ENCODE measurements at places on chromosomes 2 and 18.
A peak's percentile ranks its signal among the peaks of the same experiment; 100 is the strongest.

DNA sequence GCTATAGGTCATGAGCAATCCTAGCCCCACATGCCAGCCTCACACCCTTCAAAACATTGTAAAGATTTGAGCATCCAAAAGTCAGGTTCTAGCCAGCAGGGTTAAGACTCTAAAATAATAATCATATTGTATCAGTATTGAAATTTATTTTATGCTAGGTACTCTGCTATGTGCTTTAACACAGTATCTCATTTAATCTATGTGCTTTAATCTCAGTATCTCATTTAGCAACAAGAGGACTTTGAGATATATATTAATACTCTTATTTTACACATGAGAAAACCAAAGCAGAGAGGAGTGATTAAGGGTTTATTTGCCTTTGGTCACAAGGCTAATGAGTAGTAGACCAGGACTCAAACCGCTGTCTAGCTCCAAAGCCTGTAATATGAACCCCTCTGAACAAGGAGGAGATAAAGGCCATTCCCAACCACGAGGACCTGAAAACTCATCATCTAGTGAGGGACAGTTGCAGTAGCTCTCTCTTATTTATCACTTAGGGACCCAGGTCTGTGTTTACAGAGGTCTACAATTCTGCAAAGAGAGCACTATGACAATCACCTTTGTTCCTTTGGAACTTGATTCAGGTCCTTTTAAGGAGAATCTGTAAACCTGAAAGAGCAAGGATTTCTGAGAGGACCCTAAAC lies 116.5 kb upstream of the SERTAD2 start:
- DNase-seq: no peak

- no peak for DNase-seq
Observed at GRCh38 chr2:18540872-18541271, 19.6 kb downstream of the RDH14 start.

GRCh38 chr2:26184121-26184520 lies 11.2 kb downstream of the GAREM2 start:
- no peak for DNase-seq

- DNase-seq: no peak
Observed at GRCh38 chr2:79580175-79580574, 67.3 kb downstream of the CTNNA2 start.

GRCh38 chr2:103264058-103264768 lies 502.4 kb downstream of the TMEM182 start:
- no peak for DNase-seq

DNA sequence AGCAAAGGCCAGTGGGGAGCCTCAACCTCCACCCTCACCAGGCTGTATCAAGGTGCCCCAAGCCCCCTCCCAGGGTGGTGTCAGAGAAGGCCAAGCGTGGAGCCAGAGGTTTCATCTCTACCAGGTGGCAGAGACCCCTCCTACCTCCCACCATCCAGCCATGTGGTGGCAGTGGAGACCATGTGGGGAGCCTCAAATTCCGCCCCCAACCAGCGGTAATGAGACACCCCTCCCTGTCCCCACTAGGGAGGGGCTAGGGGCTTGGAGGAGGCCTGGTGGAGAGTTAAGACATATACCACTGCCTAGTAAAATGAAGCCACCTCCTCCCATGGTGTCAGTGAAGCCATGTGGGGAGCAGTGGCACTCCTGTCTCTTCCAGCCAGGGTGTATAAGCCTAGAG lies 24.4 kb upstream of the YPEL5 start:
- DNase-seq: no peak

GRCh38 chr2:133605011-133605765 lies 36.9 kb upstream of the NCKAP5 start:
- DNase-seq: no peak

GRCh38 chr2:198471291-198471690 lies 666.9 kb downstream of the PLCL1 start:
- no peak for DNase-seq

GRCh38 chr2:181183878-181184542 lies 203.6 kb downstream of the UBE2E3 start:
- no peak for DNase-seq

DNA sequence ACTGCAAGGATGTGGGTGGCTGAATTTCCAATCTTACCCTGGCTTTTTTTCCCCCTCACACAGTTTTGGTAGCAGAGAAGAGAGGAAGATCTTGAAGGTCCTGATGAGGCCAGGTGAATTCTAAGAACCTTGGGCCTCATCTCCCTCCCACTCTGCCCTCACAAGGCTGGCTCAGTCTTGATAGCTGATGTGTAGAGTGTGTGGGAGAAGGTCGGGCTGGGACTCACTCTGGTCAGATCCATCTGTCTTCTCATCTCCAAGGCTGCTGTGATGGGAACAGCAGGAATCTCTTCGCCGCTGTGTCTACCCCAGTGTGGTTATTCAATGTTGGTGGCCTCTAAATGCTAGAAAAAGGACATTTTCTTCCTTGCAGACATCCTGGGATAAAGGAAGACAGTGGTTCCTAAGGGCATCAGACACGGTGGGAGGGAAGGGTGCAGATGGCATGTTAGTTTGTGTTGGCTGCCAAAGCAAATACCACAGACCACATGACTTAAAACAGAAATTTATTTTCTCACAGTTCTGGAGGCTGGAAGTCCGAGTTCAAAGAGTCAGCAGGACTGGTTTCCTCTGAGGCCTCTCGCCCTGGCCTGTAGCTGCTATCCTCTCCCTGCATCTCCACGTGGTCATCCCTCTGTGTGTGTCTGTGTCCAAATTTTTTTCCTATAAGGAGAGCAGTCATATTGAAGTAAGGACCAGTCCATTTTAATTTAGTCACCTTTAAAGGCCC lies 37.6 kb upstream of the MGAT4A start:
- DNase-seq: no peak

- no peak for DNase-seq
Observed at GRCh38 chr2:46162329-46163097, 134.7 kb upstream of the EPAS1 start.

DNA sequence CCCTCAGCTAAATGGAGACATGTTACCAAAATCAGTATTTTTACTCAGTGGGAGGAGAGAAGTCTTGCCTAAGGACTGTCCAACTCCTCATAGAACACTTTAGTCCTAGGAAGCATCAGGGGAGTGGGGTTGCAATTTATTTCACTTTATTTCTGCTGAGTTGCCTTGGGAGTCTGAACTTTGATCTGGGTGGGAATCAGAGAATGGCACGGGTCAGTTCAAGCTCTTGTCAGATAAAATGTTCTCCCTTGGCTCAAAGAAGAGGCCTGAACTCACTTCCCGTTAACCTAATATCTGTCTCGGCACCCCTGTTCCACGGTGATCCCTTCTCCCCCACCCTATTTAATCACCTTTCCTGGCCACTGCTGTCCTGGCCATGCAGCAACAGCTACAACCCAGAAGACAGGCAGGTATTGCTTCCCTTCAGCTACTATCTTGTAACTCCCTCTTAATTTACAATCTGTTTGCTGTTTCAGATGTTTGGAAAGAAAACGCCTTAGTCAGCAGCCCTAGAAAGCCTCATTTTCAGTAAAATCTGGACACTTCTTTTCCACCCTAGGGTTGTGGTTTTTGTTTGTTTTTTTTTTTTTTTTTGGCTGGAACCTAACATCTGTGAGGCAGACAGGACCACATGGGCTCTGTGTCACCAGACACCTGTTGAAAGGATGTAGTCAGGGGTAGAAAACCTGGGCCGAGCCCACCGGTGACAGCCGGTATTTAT lies 52.5 kb downstream of the SERTAD2 start:
- DNase-seq: no peak

DNA sequence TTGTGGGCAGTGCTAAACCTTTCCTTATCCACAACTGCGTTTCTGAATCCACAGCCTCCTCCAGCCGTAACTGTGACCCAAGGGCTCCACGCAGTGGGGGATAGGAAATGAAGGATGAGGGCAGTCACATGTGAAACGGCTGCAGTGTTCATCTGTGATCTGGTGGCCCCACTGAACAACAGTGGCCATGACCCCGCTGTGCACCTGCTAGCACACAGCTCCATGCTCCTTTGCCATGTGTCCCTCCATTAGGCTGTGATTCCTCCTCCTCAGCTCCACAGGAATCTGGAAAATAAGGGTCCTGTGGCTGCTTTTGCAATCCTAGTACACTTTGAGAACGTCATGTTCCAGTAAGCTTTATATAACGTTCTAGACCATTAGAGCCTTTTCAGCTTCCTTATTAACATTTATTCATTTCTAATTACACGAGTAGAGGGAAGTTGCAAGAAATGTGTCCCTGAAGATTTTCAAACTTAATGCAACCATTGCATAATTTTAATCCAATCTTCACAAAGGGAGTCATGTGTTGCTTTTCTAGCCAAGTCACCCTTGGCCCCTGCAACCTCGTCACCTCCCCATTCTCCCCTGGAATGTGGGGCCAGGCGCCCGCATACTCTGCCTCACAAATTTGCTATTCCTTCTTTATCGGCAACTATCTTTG lies 7.1 kb upstream of the NAPG start:
- DNase-seq: no peak

- DNase-seq: no peak
Observed at GRCh38 chr2:98020992-98021713, 25.4 kb upstream of the TMEM131 start.

DNA sequence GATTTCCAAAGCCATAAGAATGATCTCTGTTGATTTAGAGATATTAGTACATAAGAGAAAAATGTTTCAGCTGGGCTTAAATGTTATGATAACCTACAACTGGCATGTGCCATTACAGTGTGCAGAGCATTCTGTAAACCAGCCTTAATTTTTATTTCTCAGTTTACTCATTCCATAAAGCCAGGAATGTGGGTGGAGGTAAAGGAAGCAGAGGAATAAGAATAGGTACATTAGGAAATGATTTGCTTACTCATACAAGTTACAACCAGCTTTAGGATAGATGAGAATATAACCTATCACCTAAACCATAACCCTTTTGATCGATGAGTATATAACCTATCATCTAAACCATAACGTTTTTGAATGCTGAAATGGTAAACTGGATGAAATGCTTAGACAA lies 1394.7 kb upstream of the ACVR2A start:
- no peak for DNase-seq

DNA sequence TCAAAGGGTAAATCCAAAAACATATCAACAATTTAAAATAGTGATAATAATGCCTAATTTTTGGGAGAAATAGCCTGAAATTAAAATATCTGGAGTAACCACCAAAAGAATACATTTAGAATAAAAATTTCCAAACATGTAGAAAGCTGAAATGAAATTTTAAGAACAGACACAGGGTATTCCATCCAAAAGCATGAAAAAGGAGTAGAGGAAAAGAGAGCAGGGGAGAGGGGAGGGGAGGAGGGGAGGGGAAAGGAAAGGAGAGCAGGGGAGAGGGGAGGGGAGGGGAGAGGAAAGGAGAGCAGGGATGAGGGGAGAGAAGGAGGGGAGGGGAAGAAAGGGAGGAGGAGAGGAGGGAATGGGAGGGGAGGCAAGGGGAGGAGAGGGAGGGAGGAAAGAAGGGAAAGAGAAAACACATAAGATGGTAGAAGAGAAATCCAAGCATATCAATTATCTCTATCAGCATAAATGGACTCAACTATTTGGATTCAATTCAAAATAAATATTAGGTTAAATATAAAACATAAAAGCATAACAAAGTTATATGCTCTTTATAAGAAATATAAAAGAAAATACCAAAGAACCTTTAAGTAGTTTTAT lies 141.1 kb downstream of the ZNF385B start:
- DNase-seq: no peak

GRCh38 chr2:235391921-235392615 lies 101.8 kb upstream of the AGAP1 start:
- DNase-seq: no peak

- no peak for DNase-seq
Observed at GRCh38 chr18:27614951-27615844, 430.1 kb upstream of the CHST9 start.

- no peak for DNase-seq
Observed at GRCh38 chr18:26052505-26052904, 37.9 kb downstream of the SS18 start.

- DNase-seq: no peak
Observed at GRCh38 chr2:22890132-22890531, 494.8 kb upstream of the KLHL29 start.

- no peak for DNase-seq
Observed at GRCh38 chr2:179837408-179837807, 24.0 kb downstream of the ZNF385B start.

DNA sequence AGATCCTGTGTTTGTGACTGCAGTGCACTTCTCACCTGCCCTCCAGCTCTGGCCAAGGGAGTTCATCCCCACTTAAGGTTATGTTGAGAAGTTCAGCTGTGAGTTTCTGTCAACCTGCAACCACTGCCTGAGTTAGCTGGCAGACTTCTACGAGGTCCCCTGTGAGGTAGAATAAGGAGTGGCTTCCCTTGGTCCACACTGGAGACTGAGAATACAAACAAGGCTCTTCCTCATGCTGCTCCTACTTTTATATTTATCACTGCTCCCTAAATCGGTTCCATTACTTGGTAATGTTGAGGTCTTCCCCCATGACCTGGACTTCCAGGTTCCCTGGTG lies 353.2 kb upstream of the CWC22 start:
- no peak for DNase-seq

GRCh38 chr2:96203130-96204028 lies 5.2 kb downstream of the STARD7 start:
- no peak for DNase-seq

DNA sequence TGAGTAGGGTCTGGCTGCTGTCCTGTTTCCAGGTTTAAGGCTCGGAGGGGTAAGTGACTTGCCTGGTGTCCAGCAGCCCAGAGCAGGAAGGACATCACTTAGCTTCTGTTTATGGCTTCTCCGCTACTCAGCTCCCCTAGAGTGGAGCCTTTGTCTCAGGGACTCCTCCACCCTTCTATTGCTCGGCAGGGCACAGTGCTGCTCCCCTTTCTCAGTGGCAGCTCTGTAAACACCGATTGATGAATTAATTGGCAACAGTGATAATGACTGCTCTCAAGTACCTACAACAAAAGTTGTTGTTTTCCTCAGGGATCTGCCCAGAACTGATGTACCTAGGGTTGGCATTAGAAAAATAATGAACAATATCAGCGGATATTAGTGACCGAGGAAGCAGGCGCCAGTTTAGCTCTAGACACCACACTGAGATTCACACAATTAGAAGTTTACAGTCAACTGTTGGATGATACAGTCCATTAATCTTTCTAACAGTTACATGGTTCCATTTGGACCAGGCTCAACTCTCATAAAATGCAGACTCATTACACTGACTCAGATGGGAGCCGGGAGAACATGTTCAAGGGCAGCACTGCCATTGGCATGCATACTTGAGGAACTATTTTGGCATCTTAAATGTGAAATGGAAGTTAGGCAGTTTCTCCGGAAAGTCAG lies 265.7 kb downstream of the MTX2 start:
- no peak for DNase-seq

GRCh38 chr2:6224267-6224666 lies 532.1 kb downstream of the SOX11 start:
- peak; percentile 20 for DNase-seq

GRCh38 chr2:79393806-79394484 lies 118.9 kb upstream of the CTNNA2 start:
- DNase-seq: no peak

DNA sequence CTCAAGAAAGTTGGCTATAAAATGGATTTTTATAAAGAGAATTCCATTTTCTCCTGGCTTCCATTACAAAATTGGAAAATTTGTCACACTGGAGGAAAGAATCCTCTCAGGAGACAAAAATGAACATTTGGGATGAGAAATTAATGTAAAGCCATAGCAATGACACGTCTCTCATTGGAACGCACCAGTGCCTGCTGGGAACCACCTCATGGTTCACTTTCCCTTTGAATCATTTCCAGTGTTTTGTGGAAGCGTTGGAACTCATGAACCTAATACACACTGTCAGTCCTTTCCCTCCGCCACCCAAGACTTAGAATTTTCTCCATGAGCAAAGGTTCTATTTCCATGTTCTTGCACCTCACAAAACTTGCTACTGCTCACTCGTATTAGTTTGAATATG lies 21.0 kb upstream of the NRP2 start:
- DNase-seq: no peak

GRCh38 chr2:174796319-174796771 lies 32.1 kb upstream of the CHRNA1 start:
- no peak for DNase-seq

Data from CD4-positive, alpha-beta T cell treated with Interleukin-15 for 1 hour (primary cell).